ENCODE measurements at places on chromosomes 12 and 14.

DNA sequence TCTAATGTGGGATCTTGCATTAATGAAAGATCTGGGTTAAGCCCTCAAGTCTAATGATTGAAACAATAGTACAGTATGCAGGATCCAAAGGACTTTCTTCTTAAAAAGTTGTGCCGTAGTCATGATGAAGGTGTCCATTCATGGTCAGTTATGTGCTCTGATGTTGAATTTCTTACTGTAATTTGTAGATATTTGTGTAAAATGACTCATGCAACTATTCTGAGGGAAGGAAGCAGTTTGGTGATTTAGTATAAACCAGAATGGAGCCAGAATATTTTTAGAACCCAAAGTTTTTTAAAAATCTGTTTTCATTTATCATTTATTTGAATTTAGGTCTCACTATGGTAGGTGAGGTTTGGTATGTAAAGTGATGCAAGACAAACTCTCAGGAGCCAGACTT, 151.2 kb downstream of the AKAP6 start:
- no peak for DNase-seq

- no peak for DNase-seq
Measured at GRCh38 chr14:65453807-65454480, 41.4 kb downstream of the FUT8 start.

DNA sequence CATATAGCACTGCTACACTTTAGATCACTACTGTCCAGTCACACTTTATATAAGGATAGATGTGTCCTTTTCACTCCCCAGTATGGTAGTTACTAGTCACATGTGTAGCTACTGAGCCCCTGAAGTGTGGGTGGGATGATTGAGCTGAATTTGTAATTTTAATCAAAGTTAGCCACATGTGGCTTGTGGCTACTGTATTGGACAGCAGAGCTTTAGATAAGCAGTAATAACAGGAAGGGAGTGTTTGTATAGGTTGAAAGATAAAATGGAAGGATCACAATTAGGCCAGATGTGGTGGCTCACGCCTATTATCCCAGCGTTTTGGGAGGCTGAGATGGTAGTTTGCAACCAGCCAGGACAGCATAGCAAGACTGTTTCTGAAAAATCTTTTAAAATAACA, 23.5 kb downstream of the NAA30 start:
- DNase-seq = no peak

GRCh38 chr14:97723351-97723750, 926.2 kb downstream of the VRK1 start:
- no peak for DNase-seq

DNA sequence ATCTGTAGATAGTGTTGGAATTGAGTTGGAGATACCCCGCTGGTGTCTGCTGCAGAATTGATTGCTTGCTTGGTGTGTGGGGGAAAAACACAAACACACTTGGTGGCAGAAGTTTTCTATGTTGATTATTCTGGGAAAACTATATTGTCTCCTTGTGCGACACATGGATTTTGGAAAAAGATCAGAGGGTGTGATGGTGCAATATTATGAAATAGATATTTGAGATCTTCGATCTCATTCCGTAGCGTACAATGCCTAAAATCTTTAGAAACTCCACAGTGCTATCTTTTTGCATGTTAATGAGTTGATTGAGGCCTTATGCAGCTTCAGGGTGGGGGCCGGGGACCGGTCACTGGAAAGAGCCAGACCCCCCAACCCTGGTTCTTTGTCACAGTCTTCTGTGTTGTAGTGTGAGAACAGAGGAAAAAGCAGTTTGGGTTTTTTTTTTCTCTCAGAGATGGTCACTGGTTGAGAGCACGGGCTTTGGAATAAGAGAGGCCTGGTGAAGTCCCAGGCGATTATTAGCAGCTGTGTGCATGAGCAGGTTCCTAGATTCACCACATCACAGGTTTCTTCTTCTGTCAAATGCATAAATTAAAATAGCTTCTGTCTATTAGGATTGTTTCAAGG, 88.2 kb downstream of the ST8SIA1 start:
- DNase-seq = no peak

- DNase-seq = no peak
Measured at GRCh38 chr12:517538-517937, 57.8 kb downstream of the B4GALNT3 start.

DNA sequence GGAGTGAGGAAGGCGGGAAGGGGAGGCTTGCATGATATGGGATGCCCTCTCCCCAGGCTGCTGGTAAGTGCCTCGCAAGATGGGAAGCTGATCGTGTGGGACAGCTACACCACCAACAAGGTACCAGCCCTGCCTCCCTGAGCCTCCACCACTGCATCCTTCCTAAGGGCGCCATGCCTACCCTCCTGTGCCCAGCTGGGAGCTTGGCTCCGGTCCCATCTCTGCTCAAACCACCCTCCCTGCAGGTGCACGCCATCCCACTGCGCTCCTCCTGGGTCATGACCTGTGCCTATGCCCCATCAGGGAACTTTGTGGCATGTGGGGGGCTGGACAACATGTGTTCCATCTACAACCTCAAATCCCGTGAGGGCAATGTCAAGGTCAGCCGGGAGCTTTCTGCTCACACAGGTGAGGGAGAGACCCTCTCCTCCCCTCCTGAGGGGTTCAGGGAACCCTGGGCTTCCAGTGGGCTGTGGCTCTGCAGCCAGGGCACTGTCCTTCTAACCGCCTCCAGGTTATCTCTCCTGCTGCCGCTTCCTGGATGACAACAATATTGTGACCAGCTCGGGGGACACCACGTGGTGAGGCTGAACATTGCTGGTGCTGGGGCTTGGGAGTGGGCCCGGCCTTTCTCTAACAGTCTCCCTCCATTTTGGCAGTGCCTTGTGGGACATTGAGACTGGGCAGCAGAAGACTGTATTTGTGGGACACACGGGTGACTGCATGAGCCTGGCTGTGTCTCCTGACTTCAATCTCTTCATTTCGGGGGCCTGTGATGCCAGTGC, 2.6 kb downstream of the GNB3 start:
- DNase-seq = no peak

- no peak for DNase-seq
Measured at GRCh38 chr12:3530548-3530947, 39.5 kb downstream of the PRMT8 start.

GRCh38 chr12:125100551-125101434, 35.6 kb downstream of the AACS start:
- no peak for DNase-seq

- no peak for DNase-seq
Measured at GRCh38 chr12:11722578-11723138, 73.2 kb downstream of the ETV6 start.

- no peak for DNase-seq
Measured at GRCh38 chr12:78797196-78797931, 67.2 kb upstream of the SYT1 start.

DNA sequence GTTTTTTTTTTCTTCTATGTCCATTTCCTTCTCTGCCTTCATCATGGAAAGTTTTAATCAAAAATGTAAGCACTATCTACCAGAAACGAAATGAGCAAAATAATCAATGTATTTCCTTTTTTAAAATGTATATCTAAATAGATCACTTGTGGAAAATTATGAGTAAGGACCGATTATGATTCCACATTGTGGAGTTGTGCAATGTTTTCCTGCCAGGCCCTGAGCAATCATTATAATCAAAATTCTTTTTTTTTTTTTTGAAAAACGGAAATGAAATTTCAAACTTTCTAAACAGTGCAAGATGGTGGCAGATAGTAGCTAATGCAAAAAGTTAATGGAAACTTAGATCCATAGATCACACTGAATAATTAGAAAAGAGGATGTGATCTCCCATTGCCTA, 1074.6 kb upstream of the TMEM132C start:
- no peak for DNase-seq

GRCh38 chr14:68668531-68668930, 124.3 kb downstream of the ZFP36L1 start:
- no peak for DNase-seq

DNA sequence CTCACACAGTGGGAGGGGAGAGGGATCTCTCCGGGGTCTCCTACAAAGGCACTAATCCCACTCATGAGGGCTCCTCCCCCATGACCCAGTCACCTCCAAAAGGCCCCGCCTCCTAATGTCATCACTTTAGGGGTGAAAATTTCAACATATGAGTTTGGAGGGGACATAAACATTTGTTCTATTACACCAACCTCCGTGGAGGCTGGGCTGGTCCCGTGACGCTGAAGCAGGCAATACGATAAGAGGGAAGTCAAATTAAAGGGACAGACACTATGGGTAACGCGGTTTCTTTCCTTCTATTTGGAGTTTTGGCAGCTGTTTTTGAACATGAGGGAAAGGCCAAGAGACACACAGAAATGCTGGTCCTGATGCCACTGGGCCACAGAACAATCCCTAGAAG, 175.7 kb upstream of the VASH1 start:
- no peak for DNase-seq

DNA sequence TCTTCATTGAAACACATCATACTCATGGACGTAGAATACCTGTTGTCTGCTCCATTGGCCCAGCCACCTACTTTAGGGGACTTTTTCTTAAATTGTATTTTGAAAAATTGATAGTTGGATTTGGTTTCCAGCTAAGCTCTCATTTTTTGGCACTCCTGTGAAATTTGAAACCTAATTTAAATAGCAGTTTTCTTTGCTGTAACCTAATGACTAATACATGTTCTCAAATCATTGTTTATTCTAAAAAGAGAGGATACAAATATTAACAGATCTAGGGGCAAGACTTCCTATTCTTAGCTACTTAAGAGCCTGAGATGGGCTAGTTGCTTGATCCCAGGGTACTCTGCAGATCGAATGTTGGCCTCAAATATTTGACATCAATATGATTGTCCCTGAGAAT, 78.9 kb downstream of the PLEKHA5 start:
- DNase-seq = no peak

GRCh38 chr14:51533872-51534553, 117.7 kb upstream of the FRMD6 start:
- DNase-seq = no peak

DNA sequence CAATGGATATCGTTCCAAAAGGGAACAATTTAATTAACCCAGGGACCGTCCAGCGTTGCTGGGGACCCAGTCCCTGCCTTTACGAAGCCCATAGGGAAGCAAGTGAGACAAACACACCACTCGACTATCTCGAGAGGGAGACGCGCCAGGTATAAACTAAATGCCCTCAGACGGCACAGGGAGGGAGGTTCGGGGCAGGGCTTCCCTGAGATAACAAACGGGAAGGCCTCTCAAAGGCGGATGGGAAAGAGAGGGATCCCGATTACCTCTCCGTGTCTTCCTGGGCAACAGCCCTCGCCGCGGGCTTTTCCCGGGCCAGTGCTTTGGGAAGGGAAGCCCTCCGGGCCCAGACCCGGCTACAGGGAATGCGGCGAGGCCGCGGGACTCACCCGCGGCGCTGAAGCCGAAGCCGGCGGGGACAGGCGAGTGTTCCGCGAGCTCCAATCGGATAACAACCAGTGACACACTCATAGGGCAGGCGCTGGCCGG, 390 bp downstream of the BRAP start:
- no peak for DNase-seq

DNA sequence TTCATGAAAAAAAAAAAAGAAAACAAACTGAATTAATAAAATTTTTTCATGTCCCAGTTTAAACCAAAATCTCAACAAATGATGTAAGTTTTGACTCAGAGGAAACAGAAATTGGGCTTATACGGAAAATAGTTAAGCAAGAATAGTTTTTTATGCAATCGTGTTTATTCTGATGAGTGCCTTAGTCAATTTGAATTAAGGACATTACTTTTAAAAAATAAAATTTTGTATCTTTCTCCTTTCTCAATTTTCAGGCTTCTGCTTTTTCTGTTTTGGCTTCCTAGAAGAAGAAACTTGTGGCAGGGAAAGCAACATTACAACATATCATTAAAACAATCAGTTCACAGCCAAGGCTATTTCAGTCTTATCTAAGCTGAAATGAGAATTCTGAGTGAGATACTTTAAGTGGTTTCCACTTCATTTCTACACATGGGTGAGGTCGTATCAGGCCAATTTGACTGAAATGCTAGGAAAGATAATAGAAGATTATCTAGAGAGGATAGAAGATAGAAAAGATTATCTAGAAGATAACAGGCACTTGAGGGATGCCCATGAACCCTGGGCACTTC, 52.4 kb downstream of the BCL2L14 start:
- DNase-seq = no peak

- no peak for DNase-seq
Measured at GRCh38 chr14:34374998-34375740, 86.9 kb downstream of the SPTSSA start.

DNA sequence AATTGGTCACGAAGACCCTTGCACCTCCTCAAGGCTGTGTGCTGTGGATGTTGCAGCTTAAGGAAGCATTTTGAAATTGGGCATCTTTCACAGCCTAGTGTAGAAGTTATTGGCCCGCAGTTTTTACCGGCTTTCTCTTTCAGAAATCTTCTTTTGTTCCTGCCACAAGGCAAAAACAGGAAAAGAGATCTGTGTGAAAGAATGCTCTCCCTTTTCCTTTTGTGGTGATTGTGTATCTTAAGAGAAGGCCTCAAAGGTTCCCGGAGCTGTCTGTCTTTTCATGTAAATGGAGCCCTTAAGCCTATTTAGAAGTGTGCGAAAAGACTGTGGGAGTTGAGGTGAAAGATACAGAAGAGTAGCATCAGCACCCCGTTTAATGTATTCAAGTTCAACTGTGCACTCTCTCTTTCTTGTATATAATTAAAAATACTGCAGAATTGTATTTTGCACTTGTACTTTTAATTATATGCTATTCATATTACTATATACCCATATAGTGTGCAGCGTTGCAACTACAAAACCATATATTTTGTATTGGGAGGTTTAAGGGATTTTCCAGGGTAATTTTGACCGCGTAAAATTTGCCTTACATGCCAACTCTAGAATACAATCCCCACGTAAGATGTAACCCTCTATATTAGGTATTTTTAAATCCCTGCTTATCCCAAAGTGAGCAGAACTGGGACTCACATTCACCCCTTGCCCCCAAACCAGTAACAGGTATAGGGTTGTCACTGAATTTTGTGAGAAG, 441.7 kb downstream of the RAD51B start:
- no peak for DNase-seq

- DNase-seq = no peak
Measured at GRCh38 chr14:53603994-53604393, 352.6 kb downstream of the BMP4 start.

DNA sequence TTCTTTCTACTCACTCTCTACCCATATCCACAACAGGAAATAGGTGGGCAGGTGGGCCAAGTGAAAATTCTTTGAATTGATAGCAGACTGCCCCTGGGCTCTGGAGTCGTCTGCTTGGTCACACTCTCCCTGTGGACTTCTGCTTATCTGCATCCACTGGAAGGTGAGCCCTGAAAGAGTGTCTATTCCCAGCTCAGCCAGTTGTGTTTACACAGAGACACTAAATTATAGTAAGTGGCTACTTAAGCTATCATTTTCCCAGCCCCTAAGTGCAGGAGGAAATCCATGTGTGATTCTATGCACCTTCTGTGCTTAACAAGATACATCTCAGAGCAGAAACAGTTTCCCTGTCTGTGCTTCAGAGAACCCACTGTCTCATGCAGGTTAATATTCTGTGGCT, 338.4 kb downstream of the FUT8 start:
- DNase-seq = no peak

DNA sequence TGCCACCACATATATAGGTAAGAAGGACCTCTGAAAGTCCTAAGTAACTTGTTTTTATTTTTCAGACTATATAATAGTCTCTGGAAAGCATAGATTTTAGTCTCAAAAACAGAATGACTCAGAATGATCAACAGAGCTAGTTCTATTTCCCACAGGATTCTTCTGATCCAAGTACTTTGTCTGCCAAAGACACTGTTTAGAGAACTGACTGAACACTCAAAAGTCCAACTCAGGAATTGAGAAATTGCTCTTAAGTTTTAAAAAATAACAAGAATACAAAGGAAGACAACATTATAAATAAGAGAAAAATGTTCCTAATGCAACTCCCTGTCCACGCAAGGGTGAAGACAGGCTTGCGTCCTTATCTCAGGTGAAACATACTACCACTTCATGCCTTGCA, 29.0 kb downstream of the LGMN start:
- DNase-seq = no peak

All from esophagus squamous epithelium (tissue), 5 donors.